ENCODE measurements at places on chromosomes 2 and 18.

GRCh38 chr18:62784966-62785413 is 69.6 kb downstream of the PHLPP1 start:
- DNase-seq, result peak; percentile 84

DNA sequence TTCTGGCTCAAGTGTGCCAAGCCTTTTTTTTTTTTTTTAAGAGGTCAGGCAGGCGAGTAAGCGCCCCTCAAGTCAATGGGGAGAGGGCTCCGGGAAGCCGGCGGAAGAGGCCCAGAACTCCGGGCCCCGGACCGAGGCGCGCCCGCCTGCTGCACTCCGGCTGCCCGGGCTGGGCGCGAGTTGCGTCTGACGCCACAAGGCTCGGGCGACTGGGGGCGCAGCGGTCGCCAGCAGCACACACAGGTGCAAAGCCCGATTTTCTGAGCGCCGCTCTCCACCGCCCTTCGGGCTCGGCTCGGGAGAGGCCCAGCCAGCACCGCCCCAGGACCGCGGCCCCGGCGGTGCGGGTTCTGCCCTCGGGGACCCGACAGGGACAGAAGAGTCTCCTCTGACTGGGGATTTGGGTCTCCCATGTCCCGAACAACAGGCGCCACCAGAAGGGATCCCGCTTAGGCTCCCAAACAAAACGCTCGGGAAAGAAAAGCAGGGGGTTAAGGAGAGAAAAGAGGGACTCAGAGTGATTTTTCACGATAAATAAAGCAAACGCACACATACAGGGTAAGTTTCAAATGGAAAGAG is 787 bp downstream of the ERBB4 start:
- no peak for DNase-seq

DNA sequence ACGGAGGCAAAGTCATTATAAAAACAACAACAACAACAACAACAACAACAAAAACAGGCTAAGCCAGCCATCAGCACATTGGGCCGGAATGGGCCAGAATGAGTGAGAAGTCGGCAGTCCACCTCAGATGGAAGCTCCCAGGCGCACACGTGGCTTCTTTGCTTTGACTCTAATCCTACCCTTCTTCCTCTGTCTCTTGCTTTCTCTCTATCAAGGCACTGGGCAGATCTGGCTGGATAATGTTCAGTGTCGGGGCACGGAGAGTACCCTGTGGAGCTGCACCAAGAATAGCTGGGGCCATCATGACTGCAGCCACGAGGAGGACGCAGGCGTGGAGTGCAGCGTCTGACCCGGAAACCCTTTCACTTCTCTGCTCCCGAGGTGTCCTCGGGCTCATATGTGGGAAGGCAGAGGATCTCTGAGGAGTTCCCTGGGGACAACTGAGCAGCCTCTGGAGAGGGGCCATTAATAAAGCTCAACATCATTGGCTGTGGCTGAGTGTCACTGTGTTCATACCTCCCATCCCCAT is 52.2 kb downstream of the MARCO start:
- DNase-seq, result no peak

GRCh38 chr2:189552334-189552990 is 28.1 kb downstream of the SLC40A1 start:
- no peak for DNase-seq

DNA sequence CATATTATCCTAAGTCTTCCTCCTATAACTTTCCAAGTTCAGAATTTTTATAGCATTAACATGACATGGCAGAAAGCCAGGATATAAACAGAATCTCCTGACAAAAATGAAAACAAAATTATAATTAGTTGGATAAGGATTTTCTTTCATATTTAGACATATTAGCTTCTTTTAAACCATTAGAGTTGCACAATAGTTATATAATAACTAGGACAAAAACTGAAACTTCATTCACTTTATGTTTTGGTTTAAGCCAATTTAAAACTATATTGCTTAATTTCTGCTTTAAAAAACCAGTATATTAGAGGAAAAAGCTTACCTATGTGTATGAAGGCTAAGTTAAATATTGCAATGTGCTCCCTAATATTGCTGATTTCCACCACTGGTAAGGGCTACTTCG is 254.8 kb downstream of the GPD2 start:
- DNase-seq, result no peak

DNA sequence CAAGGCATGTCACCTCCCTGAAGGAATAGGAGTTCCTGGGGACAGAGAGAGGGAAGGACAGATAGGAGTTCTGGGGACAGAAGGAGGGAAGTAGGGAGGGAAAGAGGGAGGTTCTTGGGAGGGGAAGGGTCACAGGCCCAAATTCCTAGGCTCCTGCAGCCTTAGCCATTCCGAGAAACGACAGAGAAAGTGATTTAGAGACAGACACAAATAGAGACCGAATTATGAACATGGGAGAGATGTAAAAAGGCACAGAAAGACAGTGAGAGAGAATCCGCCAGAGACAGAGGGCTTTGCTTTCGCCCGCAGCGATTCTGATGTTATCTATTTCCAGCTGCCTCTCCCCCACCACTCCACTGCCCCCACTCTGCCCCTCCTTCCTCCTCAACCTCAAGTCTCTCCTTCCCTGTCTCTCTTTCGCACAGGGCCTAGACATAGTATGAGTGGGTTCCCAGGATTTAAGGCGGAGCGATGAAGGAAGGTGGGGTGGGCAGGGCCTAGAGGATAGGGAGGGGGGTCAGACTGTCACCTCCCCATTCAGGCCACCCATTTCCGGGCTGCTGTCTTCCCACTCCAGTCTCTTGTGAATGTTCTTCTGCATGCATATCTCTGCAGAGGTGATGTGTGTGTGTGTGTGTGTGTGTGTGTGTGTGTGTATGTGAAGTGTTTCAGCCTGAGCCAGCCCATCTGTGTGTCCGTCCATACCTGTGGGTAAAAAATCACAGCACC is 3.3 kb upstream of the WNT6 start:
- no peak for DNase-seq

DNA sequence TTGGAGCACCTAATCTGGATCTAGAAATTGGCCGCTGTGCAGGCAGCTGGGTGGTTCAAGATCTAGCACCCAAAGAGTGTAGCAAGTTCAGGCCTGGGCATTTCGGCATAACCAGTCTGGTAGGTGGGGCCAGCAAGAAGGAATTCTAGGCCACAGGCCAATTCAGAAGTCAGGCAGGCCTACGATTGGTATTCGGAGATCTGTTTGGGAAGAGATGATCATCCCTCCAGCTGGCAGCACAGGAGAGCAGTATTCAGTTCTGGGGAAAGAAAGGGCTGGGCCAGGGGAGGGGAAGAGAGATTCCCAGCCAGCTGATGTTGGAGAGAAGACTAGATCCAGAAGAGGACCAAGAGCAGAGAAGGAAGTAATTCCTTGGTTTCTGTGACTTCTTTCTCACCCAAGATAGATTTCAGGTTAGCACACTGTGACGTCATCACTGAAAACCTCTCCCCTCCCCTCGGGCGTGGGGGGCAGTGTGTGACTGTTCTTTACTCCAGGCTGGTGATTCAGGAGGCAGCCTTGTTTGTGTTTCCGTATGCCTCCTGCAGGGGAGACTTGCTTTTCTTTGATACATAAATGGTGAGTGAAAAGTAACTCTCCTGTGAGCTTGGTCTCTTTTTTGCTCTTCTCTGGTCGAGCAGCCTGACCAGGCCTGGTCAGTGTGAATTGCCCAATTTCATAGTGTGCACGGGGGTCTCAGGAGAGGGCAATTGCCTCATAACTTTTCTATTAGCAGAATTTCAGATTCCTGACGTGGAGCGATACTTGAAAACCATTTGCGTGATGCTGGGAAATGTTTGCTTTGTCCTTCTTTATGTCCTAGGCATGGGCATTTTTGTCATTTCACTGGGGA is 61.1 kb downstream of the MEIS1 start:
- no peak for DNase-seq

DNA sequence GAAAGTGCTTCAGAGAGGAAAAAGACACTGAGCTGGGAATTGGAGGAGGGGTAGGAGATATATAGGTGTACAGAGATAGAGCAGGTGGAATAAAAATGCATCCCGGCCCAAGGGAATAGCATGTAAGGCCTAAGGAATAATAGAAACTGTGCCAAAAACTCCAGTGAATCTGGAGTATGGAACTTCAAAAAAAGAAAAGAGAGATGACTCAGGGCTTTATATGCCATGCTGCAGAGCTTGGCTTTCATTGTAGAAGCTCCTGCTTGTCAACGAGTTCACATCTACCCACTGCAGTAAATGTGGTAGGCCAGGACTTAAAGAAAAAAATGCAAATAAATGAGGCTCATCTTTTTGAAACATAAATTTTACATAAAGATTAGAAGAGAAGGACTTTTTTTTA is 131.8 kb downstream of the MREG start:
- no peak for DNase-seq

GRCh38 chr2:102045697-102046096 is 53.9 kb downstream of the IL1R2 start:
- DNase-seq, result no peak

- no peak for DNase-seq
Measured at GRCh38 chr18:77098538-77099174, 33.9 kb downstream of the MBP start.

GRCh38 chr2:79721966-79722365 is 209.1 kb downstream of the CTNNA2 start:
- no peak for DNase-seq

GRCh38 chr18:74631623-74632350 is 34.1 kb downstream of the ZNF407 start:
- DNase-seq, result no peak

GRCh38 chr2:210456571-210456970 is 20.0 kb downstream of the LANCL1 start:
- no peak for DNase-seq

DNA sequence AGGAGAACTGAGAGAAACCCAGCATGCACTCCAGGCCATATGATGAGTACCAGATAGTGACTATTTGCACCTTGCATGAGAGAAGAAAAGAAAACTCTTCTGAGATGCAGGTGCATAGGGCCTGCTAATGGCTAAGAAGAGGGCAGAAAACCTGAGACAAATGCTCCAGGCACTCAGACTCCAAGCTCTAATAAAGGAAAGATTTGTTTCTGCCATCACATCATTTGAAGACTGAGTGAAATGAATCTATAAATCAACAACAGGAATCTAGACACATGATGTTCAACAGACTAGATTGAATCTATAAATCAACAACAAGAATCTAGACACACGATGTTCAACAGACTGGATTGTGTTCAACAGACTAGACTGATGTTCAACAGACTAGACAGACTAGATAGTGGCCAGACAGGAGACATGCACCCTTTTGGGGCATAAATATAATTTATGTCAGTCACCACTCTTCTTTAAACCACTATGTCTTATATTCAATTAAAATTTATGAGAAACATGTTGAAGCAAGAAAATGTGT is 482.7 kb upstream of the UBE2E3 start:
- DNase-seq, result no peak

GRCh38 chr2:84888401-84889276 is 7.8 kb upstream of the TRABD2A start:
- DNase-seq, result no peak

DNA sequence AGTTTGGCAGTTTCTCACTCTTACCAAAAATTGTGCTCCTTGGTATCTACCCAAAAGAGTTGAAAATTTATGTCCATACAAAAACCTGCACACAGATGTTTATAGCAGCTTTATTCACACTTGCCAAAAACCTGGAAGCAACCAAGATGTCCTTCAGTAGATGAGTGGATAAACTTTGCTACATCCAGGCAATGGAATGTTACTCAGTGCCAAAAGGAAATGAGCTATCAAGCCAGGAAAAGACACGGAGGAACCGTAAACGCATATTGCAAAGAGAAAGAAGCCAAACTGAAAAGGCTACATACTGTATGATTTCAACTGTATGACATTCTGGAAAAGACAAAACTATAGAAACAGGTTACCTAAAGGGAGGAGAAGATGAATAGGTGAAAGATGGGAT is 36.1 kb downstream of the TMEM163 start:
- no peak for DNase-seq

DNA sequence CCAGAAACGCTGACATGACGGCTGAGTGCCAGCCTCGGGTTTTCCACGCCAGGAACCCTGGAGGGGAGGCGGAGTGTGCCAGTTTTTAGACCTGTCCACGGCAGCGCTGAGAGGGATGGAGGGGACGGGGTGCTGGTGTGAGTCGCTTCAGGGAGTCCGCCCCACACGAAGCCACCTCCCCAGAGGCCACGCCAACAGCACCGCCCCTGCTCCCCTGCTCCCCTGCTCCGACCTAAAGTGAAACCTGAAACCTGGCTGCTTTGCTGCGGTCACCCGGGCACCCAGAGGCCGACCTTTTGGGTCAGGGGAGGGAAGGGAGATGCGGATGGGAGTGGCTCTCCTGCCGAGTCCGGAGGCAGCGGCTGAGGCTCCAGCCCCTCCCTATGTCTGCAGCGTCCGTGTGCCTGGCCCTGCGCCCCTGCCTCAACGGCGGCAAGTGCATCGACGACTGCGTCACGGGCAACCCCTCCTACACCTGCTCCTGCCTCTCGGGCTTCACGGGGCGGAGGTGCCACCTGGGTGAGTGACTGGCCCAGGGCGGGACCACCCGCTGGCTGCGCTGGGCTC is 38.1 kb downstream of the SNED1 start:
- no peak for DNase-seq

GRCh38 chr2:236653863-236654262 is 84.2 kb downstream of the ACKR3 start:
- no peak for DNase-seq

DNA sequence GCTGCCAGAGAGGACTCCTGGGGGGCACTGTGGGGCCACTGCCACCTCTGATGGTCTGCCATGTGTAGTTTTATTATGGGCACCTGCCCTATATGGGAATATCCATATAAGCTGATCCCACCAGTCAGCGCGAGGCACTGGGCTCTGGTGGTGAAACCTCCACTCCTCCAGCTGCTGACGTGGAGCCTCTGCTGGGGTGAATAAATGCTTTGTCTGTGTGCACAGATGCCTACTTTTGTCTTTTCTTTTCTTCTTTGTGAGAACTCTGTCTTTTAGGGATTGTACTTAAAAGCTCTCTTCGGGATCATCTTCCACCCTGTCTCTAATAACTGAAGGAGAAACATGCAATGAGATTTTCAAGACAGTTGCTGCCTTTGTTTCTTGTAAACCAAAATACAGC is 68.9 kb upstream of the NCK2 start:
- DNase-seq, result no peak

- no peak for DNase-seq
Measured at GRCh38 chr18:55337908-55338521, 250.0 kb downstream of the TCF4 start.

DNA sequence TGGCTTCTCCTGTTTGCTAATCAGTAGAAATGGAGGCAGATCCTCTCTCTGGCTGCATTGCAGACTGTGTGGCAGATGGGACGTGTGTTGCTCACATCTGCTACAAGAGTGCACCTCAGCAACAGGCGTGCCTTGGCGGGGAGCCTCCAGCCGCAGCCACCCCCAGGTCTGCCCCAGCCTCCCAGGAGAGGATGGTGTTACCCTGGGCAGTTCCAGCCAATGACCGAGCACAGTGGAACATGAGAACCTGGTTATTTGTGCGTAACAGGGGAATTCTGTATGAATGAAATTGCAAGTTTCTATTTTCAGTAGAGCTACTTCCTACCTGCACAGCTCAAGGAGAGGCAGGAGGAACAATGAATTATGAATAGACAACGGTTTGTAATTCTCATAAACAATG is 130.6 kb upstream of the CBLN2 start:
- no peak for DNase-seq

DNA sequence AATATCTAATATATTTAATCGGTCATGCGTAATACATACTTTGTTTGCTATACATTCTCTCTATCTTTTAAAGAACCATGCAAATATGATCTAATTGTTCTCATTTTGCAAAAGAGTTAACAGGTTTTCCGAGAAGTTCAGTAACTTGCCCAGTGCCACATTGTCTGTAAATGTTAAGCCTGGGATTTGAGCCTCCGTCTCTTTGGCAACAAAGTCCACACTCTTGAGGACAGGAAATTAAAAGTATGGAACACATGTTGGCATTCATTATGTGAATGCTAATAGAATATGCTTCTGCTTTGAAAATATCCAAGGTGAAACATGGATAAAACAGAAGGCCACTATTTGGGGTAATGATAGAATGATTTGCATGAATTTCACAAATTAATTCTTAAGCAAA is 85.2 kb downstream of the LRP1B start:
- no peak for DNase-seq
